ENCODE measurements at places on chromosomes 16 and 17.

- DNase-seq = no peak
These were observed 129.6 kb downstream of the CPPED1 start for GRCh38 chr16:12674071-12674470.

DNA sequence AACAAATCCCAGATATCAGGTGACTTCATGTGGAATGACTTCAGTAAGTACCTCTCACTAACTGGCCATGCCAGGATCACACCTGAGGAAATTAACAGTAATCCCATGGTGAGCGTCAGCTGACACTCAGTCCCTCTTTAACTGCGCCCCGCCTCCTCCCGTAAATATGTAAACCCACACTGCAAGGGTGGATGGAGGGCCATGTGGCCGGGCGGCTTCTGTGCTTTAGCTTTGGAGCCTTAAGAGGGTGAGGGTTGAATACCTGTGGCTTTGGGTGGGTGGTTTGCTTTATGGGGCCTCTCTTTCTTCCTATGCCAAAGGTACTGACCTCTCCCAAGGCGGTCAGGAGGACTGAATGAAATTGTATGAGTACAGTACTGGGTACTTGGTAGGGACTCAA is 141.7 kb downstream of the MRM1 start:
- no peak for DNase-seq

- no peak for DNase-seq
These were observed 152.4 kb downstream of the ABCC12 start for GRCh38 chr16:48003206-48003907.

GRCh38 chr17:37750768-37751475 is 6.1 kb upstream of the HNF1B start:
- no peak for DNase-seq

DNA sequence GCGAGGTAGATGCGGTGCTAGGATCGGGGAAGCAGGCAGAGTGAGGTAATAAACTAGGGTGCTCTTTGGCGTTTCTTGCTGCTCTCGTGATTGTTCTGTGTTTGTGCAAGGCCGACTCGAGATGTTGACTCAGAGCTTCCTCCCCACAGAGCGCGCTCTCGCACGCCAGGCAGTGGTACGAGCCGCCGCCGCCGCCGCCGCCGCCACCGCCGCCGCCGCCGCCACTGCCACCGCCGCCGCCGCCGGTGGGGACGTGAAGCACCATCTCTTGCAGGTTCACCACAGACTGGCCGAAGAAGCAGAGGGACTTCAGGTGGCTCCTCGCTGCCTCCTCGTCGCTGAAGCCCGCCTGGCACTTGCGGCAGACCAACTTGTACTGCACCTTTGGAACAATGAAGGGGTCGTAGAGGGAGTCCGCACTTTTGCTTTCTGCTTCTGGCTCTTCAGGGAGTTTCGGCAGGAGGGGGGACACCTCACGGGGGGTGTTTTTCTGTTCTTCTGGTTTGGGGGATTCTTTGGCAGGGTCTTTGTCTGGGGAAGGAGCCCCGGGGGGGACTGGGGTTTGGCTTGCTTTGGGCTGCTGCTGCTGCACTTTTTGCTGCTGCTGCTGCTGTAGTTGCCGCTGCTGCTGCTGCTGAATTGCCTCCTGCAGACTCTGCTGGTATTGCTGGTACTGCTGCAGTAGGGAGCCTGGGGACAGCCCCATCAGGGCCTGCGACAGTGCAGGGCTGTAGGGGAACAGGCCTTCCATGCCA is 260.2 kb downstream of the ZFHX3 start:
- peak; percentile 35 for DNase-seq

DNA sequence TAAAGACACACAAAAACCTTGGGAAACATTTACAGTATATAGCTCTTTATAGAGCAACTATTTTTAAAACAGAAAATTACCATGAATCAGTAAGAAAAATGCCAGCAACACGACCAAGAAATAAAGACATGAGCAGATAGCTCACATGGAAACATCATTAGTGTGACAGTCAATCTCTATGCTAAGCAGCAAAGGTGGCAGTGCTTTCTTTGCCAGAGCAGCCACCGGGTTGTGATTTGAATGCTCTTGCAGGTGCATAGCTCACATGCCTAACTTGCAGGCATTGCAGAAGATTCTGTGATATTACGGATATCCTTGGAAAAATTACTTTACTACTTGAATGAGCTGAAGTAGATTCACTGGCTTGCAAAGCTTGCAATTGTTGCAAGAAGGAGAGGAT is 652.9 kb upstream of the C16orf82 start:
- no peak for DNase-seq

DNA sequence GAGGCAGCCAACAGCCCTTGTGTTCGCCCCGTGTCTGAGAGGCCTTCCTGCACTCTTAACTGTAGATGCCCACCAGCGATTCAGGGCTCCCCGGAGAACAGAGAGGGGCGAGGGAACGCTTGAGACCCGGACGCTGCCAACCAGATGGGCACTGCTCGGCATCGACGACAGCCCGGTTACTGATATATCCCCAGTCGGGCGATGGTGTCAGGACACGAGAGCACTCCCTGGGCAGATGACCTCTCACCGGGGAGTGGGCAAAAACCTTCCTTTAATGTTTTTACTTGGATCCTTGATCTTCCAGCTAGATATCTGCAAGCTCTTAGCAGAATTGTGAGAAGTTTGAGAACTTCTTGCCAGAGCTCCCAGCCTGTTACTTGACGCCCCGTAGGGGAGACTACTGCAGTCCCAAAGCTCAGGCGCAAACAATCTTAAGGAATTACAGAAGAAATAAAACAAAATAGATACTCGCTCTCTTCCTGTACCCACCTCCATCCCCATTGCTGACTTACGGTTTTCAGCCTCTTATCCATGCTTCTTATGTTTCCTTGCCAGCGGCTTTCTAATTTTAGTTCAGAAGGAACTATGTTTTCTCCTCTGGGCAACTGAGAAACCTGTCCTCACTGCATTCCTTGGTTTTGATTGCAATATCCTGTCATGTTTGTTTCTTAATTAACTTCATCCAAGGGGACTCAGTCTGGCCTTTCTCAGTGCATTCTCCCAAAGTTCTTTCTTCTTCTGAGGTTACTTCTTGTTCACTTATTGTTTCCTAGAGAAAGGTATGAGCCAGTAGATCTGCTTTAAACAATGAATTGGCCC is 845 bp downstream of the SP2 start:
- DNase-seq = no peak

- DNase-seq = no peak
These were observed 55.4 kb upstream of the HAPSTR1 start for GRCh38 chr16:9035996-9036395.

DNA sequence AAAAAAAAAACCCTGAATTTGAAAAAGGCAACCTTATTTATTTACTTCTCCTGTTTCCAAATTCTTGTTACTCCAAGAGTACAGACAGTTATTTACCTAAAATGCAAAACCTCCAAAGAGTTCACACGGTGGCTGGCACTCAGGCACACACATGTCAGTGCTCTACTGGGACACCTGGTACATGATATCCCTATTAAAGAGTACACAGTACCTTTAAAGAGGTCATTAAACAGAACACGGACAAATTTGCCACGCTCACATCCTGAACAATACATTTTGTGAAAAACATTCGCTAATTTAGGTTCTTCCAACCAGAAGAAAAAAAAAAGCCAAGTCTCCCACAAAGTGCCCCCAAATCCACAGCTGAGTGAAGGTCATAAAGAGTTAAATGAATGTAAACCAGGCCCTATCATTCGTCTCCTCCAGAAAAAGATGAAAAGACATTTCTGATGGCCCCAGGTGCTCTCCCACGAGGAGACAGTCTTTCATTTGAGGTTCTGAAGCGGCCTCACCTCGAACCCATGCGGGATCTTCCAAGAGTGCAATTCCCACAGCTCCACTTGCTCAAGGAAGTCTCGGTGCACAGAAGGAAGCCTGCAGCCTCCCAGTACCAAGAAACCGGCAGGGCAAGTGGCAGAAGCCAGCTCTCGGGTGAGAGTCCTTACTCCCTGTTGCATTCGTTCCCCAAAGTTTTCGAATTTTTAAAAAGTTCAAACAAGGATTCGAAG is 993 bp downstream of the ERN1 start:
- no peak for DNase-seq

DNA sequence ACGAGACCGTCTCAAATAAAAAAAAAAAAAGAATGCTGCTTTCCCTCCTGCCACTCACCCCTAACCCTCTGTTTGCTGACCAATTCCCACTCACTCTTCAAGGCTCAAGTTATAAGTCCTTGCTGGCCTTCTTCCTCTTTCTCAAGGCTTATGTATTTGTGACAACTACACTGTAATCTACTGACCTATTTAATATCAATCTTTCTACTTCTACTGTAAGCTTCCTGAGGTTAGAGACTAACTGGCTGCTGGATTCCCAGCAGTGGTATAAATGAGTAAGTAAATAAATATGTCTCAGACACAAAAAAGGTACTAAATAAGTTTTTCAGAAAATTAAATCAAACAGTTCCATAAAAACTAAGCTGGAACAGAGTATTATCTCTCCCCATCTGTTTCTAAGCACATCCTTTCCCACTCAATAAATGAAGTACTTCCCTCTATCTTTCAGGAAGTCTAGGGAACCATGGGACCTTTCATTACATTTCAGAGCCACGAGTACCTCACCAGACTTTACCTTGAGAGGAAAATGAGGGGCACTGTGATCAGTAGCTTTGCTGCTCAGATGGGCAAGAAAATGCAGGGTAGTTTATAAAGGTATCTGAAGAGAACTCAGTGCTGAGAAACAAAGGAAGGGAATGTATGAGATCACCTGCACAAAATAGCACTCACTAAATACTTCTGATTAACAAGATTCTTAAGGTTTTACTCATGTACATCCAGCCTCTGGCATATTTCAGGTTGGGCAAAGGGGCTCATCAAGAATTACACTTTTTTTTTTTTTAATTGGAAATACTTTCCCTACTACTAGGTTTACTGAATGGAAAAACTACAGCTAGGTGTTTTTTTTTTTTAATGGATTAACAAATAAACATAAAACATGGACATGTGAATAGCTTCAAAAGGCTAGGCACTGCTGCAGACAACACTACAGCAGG is 10.8 kb downstream of the SSH2 start:
- DNase-seq = no peak

DNA sequence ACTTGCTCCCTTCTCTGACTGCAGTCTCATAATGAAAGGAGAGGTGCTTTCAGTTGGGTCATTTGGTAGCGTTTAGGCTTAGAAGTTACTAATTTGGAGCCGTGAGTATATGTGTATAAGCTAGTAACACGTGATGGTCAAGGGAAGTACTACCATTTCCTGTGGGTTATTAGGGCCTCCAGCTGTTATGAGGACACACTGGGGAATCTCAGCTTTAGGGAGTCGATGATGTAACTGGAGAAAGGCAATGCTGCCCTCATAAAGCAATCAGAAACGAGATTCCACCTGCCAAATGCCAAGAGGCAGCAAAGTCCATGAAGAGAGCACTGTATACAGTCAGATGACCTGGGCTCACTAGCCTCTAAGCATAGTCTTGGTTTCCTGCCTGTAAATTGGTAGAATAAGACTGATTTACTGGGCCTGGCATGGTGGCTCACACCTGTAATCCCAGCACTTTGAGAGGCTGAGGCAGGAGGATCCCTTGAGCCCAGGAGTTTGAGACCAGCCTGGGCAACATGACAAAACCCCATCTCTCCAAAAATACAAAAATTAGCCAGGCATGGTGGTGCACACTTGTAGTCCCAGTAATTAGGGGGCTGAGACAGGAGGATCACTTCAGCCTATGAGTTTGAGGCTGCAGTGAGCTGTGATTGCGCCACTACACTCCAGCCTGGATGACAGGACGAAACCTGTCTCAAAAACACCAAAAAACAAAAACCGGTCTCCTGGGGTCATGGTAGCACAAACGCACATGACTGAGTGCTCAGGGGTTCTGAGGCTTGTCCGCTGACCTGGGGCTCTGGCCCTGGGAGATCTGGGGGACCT is 53.0 kb downstream of the SF3B3 start:
- DNase-seq = no peak

GRCh38 chr16:87342504-87342903 is 25.3 kb upstream of the C16orf95 start:
- DNase-seq = no peak

DNA sequence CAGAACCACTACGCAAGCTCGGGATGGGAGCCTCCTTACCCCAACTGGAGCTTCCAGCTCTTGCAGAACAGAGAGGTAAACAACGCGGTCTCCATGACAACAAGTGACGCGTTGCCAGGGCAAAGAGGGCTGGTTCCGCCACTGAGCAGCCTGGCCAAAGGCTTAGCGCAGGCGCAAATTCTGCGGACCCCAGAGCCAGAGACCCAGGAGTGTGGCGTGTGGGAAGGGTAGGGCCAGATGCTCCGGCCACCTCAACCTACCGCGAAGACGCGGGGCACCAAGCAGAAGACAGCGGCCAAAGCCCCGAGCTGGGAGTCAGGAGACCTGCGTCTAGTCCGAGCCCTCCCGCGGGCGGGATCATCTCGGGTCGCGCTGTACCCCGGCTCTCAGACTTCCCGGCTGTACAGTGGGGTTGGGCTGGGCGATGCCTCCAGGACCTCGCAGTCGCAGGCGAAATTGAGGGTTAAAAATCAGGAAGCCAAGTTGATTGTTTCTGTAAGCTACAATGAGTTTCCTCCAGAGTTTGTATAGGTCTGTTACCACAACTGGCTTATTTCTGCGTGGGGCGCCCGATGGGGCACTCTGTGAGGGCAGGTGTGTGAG is at the start of gene TEKT1:
Gene TEKT1 (minus strand): TSS at position 69 of the 603 bp plus-strand sequence. CDS start 1,353 bp downstream, outside the sequence.
- peak; percentile 86 for DNase-seq

GRCh38 chr16:29727452-29727851 is 18.3 kb downstream of the C16orf54 start:
- no peak for DNase-seq

DNA sequence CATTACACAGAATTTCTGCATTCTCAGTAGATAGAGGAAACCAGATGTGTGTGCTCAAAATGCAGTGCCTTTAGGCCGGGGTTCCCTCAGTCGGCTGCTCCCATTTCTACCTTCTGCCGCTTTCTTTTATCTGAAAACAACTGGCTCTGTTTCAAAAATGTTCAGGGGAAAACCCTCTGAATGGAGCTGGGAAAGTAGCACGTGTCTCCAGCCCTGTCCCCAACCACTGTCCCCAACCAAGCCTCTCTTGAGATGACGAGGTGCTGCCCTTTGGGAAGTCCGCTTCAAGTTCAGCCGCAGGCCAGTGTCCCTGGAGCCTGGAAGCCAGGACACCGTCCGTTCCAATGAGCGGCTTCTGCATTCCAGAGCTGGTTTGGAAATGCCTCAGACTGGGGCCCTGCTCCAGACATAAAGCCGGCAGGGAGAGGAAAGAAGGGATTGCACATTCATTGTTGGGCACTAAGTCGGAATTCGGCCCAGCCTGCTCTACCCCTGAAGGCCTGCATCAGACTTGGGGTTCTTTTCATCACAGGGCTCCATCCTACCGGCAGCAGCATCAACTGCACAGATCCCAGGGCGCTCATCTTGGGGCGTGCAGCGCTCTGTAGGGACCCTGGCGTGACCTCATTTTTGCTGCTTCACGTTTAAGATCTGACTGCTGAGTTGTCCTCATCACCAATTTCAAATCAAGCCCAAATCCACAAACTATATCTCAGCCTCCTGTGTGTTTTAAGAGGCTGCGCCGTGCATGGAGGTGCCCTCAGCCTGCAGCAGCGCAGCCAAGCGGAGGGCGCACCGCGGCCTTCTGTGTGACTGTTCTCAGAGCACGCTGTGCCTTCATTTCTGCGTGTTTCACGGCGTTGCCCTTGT is 111.3 kb downstream of the BANP start:
- DNase-seq = peak; percentile 21

- DNase-seq = no peak
These were observed 15.7 kb upstream of the MRC2 start for GRCh38 chr17:62611728-62612127.

- no peak for DNase-seq
These were observed 3.2 kb downstream of the EMC8 start for GRCh38 chr16:85796152-85796551.

GRCh38 chr17:59107306-59107670 is 608 bp upstream of the TRIM37 start:
- no peak for DNase-seq

GRCh38 chr17:20087538-20088250 is 78.5 kb downstream of the SPECC1 start:
- DNase-seq = no peak

- no peak for DNase-seq
These were observed 55.2 kb downstream of the GAN start for GRCh38 chr16:81369888-81370504.

All from renal cortex interstitium (tissue), 15 donors.